Stimulated activated CD4-positive, alpha-beta T cell treated with anti-CD3 and anti-CD28 coated beads, Interleukin-15, amount 100 ng/mL, for 1 hour (primary cell): ENCODE measurements at places on chromosomes 2 and 18.

GRCh38 chr2:27218614-27219013 lies 1.4 kb downstream of the CAD start:
- DNase-seq: no peak

DNA sequence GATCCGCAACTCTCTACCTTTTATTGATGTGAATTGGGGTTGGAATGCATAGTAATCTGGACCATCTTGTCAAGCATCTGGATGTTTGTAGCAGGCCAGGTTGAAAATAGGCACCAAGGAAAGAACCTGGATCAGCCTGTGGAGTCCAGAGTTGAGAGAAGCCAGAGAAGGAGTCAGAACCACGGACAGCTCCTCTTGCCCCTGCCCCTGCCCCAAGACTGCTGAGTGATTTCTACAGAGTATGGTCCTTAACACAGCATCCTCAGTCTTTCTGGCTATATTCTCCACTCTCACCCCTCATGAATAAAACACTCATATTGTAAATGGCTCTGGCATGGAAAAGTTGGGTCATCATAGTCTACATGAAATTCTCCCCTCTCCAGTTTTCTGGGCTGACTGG lies 154.6 kb downstream of the LOXHD1 start:
- no peak for DNase-seq

DNA sequence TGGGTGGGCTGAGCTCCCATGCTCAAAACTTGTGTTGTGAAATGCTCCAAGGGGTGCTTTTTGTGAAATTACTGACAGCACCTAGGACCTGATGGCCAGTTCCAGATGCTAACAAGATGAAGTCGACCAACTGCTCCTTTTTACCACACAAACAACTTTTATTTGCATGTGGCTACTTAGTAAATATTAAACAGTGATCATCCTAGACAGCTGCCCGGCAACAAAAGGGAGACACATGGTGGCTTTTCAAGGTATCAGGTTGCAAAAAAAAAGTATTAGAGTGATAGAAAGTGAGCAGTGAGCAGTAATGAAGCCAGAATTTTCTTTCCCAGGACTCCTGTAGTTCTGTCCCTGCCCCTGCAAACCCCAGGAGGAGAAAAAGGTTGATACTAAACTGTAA lies 118.5 kb downstream of the RPIA start:
- no peak for DNase-seq

- no peak for DNase-seq
Measured at GRCh38 chr2:173427887-173428668, 73.4 kb downstream of the CDCA7 start.

GRCh38 chr18:5059696-5060032 lies 137.4 kb downstream of the AKAIN1 start:
- DNase-seq: no peak

DNA sequence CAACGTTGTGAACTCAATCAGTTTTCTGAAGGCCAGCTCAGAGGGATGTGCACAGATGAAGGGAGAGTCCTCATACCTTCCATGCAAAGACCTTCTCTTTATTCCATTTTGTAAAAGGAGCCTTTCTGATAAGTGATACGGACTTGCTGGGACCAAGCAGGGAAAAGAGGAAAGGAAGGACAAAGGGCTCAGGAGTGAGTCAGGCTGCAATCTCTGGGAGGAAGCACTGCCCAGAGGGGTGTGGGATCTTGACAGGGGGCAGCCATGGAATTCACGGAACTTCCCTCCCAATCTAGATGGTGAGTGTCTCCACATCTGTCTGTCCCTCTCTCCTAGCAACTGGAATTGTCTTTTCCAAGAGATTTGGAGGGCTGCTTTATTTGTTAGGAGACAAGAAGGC lies 281.4 kb upstream of the CELF4 start:
- no peak for DNase-seq

- DNase-seq: no peak
Measured at GRCh38 chr18:26004832-26005231, 85.6 kb downstream of the SS18 start.

DNA sequence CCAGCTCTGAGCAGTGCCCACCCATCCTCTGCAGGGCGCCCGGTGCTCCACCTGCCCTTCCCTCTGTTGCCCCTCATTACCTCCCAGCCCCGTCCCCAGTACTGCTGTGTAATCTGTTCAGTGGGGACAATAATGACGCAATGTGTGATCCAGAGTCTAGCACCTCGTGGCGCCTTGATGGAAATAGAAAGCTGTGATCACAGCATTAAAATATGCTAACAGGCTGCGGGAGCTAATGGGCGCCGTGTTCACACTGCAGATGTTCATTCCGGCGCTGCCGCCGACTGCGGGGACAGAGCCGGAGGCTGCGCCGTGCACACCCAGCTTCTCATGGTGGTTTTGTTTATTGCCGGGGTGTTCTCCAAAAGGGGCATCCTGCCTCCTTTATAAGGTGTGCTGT lies 235.2 kb downstream of the LDLRAD4 start:
- DNase-seq: no peak

GRCh38 chr2:166805753-166806152 lies 82.5 kb upstream of the XIRP2 start:
- DNase-seq: no peak
